HS-5 (cell line): ENCODE measurements at places on chromosomes 11 and 22.
A peak's percentile ranks its signal among the peaks of the same experiment; 100 is the strongest.

GRCh38 chr11:78646564-78647185 is 72.0 kb upstream of the NARS2 start:
- DNase-seq, result peak; percentile 24

GRCh38 chr11:48020092-48020755 is 39.9 kb downstream of the PTPRJ start:
- no peak for DNase-seq

- no peak for DNase-seq
These were observed 45.9 kb upstream of the PPP6R3 start for GRCh38 chr11:68414496-68415221.

- DNase-seq, result no peak
These were observed 115.8 kb downstream of the PLEKHA7 start for GRCh38 chr11:16898274-16898985.

DNA sequence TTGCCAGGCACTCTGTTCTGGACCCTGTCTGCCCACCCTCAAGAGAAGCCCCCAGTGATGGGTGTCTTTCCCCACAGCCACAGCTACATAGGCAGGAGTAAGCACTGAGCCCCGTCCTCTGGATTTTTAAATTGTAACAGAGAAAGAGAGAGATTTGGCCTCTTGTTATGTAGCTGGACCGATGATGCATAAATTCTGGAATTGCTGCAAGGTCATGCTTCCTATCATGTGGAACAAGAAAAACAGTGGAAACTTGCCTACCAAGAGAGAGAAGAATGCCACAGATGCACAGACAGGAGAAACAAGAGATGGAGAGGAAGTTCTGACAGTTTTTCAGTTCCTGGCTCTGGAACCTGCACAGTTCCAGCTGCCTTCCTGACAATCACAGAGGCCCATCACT is 150.2 kb downstream of the ETS1 start:
- DNase-seq, result no peak

GRCh38 chr22:42074846-42075676 is 1.0 kb downstream of the PHETA2 start:
- no peak for DNase-seq

DNA sequence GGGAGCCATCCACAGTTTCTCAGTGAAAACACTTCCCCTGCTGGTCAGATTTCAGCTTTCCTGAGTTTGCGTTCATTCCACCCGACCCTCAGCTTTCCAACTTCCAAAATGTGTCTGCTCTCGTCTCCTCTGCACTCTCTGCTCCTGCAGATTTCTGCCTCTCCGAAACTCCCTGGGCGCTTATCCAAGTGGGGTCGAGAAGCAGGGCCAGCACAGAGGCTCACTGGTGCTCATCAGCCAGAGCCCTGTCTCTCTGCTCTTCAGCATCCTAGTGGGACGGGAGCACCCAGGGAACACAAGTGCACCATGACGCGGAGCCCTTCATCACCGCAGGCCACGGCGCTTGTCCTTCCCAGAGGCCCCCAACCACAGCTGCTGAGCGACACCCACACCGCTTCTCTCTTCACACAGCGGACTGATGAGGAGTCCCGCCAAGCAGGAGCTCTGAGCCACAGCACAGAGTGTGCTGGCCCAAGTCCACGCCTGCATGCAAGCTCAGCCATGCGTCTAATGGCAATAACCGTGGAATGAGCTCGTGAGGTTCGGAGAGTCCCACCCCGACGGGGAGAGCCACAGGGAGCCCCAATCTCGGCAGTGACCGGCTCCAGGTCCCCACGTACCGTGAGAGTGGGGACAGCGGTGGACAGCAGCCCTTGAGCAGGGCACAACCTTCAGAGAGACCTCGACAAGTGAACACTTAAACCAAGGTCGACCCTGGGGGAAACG is 27.9 kb upstream of the MOB2 start:
- no peak for DNase-seq

GRCh38 chr11:85953491-85954143 is 98.4 kb downstream of the CCDC83 start:
- DNase-seq, result no peak

GRCh38 chr11:61890529-61891330 is 615 bp downstream of the FADS3 start:
- peak; percentile 51 for DNase-seq

GRCh38 chr11:116876656-116877055 is 39.2 kb upstream of the APOA1 start:
- no peak for DNase-seq
